T-cell (primary cell): ENCODE measurements at places on chromosomes 3 and 15.

DNA sequence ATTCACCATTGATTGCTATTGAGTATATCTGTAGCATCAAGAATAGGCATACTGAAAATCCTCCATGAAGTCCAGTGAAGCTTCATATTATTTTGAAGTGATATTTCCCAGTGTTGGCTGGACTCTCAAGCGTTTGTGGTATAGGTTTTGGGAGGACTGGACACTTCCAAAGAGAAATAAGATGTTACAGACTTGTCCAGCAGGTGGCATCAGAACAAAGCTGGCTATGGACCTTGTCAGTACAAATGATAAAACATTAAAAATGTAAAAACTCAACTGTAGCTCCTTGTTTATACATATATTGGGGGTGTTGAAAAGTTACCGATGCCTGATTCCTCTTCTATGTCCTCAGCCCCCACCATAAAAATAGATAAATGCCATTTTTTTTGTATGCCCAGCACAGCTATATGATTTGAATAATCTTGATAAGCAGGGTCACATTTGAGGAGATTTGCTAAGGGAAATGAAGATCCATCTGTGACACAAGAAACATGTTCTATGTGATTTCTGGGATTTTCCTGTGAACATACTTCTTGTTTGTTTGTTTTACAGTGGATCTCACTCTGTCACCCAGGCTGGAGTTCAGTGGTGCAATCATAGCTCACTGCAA is 54.5 kb upstream of the GOLGA6B start:
- H3K4me1 ChIP-seq, result no peaks in the 10 kb centered on the region
- no peaks in the 10 kb centered on the region for H3K36me3 ChIP-seq
- no peak overlapping the region for H3K27ac ChIP-seq
- no peaks in the 10 kb centered on the region for H3K27me3 ChIP-seq
- no peak for DNase-seq

DNA sequence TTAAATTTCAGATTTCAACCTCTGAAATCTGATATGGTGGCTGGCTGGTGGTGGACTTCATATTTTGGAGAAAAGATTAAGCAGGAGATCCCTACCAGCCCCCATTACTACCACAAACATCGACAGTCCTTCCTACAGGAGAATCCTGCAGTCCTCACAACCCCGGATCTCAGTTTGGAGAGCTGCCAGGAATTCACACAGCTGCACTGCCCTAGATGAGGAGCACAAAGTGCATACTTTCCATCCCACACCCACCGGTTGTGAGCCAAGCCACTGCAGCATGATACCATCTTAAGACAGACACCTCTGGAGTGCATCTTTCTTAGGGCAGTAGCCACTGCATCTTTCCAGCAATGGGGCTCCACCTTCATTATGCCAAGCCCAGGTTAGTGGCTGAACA is 185.5 kb upstream of the GPR149 start:
- no peak overlapping the region for H3K4me3 ChIP-seq
- H3K27me3 ChIP-seq, result no peaks in the 10 kb centered on the region
- no peak for DNase-seq
- H3K27ac ChIP-seq, result no peak overlapping the region

DNA sequence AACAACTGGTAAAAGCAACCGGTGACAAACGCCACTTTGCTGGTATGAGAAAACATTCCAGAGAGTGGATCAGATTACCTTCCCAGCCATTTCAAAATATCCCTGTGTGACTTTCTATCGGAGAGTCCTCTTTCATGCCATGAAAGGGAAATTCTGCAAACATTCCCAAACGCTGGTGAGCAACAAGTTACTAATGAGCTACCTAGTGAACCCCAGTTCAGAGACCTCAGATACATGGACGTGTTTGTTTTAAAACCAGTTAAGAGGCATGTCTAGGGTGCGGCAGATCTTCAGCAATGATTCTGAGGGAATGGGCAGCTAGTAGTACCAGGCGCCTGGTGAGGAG is 418.2 kb upstream of the NR2F2 start:
- no peaks in the 10 kb centered on the region for H3K4me1 ChIP-seq
- DNase-seq, result no peak
- no peak overlapping the region for H3K27ac ChIP-seq
- no peaks in the 10 kb centered on the region for H3K27me3 ChIP-seq
- no peak overlapping the region for H3K4me3 ChIP-seq

- DNase-seq, result no peak
- no peak overlapping the region for H3K4me3 ChIP-seq
- no peaks in the 10 kb centered on the region for H3K4me1 ChIP-seq
- no peaks in the 10 kb centered on the region for H3K27me3 ChIP-seq
- H3K36me3 ChIP-seq, result peaks cover 4% of the 10 kb centered on the region
- H3K27ac ChIP-seq, result no peak overlapping the region
Observed at GRCh38 chr15:35533130-35534110, 12.5 kb downstream of the DPH6 start.

GRCh38 chr3:10116138-10116460 is 624 bp downstream of the BRK1 start:
- peak overlapping the region; percentile 74 for H3K4me3 ChIP-seq
- no peak for DNase-seq
- peaks cover 13% of the 10 kb centered on the region for H3K4me1 ChIP-seq
- H3K36me3 ChIP-seq, result no peaks in the 10 kb centered on the region

DNA sequence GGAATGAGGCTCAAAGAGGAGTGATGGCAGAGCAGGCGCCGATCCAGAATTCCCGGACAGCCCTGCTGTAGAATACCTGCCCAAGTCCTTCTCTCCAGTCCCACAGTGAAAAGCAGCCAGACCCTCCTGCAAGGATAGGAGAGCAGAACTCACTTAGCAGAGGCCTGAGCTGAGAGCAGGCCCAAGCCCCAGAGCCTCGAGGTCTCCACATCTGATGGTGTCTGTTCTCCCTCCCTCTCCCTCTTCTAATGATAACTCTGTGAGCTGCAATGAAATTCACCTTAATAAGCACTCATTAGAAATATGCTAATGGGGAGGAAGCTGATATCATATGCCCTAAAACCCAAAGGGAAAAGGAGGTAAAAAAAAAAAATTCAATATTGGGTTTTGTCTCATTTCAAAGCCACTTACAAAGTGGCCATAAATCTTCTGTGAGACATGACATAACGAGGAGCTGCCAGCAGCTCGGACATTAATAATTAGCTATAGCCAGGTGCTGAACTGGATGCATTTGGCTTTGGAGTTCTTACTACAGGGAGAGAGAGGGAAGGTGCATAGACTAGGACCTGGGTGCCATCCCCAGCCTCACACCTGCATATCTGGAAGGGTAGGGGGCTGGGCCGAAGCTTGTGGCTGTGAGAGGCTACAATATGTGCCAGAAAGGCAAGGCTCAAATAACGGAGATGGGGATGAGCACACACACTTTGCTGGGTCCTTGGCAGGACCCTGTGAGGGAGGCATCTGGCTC is 108.4 kb downstream of the MEGF11 start:
- no peaks in the 10 kb centered on the region for H3K36me3 ChIP-seq
- no peaks in the 10 kb centered on the region for H3K27me3 ChIP-seq
- H3K4me3 ChIP-seq, result no peak overlapping the region

DNA sequence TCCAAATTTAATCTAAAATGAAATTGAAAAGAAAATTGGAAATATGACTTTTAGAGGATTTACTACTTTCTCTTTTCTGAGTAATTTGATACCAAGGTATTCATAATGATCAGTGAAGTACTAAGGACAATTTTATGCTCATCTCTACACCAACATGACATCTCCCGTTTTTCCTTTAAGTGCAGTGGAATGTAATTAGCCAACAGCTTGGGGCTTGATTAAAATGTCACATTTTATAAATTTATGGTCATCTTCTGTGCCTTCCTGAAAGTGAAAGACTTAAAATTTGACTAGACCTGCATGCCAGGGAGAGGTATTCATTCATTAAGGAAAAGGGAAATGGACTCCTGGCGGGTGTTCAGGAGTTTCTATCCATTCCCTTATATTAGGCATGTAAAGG is 228.2 kb upstream of the CNTN3 start:
- H3K27me3 ChIP-seq, result no peaks in the 10 kb centered on the region
- no peaks in the 10 kb centered on the region for H3K4me1 ChIP-seq
- no peak for DNase-seq
- H3K36me3 ChIP-seq, result no peaks in the 10 kb centered on the region
- no peak overlapping the region for H3K4me3 ChIP-seq

- H3K27me3 ChIP-seq, result no peaks in the 10 kb centered on the region
- H3K4me1 ChIP-seq, result no peaks in the 10 kb centered on the region
- no peaks in the 10 kb centered on the region for H3K36me3 ChIP-seq
- no peak for DNase-seq
- H3K27ac ChIP-seq, result no peak overlapping the region
- no peak overlapping the region for H3K4me3 ChIP-seq
Observed at GRCh38 chr3:56939834-56940233, 120.6 kb upstream of the SPATA12 start.

GRCh38 chr15:70762469-70763119 is 764 bp downstream of the UACA start:
- no peaks in the 10 kb centered on the region for H3K36me3 ChIP-seq
- H3K4me3 ChIP-seq, result peak overlapping the region; percentile 48
- peaks cover 30% of the 10 kb centered on the region for H3K27me3 ChIP-seq
- H3K4me1 ChIP-seq, result peaks cover 17% of the 10 kb centered on the region

DNA sequence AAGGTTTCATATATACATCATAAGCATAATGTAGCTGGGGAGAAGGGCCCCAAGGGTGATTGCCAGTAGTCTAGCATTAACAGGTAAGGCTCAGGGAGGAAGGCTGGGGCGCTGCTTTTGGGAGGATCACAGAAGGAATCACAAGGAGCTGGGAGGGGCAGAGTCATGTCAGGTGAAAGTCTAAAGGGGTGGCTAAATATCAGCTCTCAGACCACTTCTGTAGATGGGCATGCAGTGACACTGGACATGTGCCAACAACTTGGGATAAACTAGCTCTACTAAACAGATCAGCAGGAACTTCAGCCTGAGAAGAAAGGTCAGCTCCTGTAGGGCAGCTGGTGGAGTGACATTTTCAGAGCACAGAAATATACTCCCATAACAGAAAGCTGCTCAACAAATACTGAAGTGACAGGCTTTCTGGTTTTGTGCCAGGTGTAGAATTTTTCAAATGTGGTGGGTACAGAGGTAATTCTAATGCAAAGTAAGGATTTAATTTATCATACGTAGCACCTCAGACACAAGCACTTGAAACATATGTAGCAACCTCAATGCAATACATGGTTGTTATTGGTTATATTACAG is 79.4 kb downstream of the PEX5L start:
- H3K27ac ChIP-seq, result no peak overlapping the region
- no peaks in the 10 kb centered on the region for H3K27me3 ChIP-seq
- H3K4me1 ChIP-seq, result no peaks in the 10 kb centered on the region

- H3K27ac ChIP-seq, result no peak overlapping the region
- H3K36me3 ChIP-seq, result no peaks in the 10 kb centered on the region
- DNase-seq, result no peak
- H3K4me1 ChIP-seq, result no peaks in the 10 kb centered on the region
- H3K4me3 ChIP-seq, result no peak overlapping the region
Observed at GRCh38 chr3:31077021-31077601, 182.7 kb upstream of the GADL1 start.

DNA sequence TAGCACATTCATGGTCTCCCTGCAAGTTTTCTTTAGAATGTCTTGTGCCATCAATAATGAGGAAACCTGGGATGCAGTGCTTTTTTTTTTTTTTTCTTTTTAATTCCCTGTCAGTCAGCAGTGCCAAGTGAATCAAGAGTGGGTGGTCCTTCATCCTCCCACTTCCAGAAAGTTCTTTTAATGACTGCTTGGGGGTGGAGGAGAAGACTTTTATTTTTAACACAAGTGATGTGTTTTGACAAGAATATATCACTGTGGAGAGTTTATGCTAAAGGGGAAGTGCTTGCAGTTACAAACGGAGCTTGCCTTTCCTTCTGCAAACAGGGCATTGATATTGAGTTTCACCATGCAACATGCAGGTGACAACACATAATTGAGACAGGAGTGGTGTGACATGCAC is 69.7 kb downstream of the CACNA2D3 start:
- no peaks in the 10 kb centered on the region for H3K36me3 ChIP-seq
- H3K27me3 ChIP-seq, result no peaks in the 10 kb centered on the region
- no peak overlapping the region for H3K27ac ChIP-seq
- H3K4me3 ChIP-seq, result no peak overlapping the region
- DNase-seq, result no peak

DNA sequence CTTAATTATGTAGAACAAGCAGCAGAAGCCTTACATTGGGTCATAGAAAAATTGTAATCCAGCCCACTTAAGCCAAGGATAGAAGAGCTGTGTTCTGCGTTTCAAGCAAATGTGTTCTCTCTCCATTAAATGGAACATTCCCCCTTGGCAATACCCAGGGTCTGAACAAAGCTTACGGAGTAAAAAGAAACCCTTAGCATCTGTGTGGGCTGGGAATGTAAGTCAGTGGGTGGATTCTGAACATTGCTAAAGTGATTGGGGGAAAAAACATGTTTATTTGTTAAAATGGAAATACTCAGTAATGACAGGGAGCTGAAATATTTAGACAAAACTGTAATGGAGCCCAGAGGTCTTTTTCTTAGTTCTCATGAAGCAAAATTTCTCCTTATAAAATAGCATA is 147.4 kb downstream of the DUT start:
- no peaks in the 10 kb centered on the region for H3K4me1 ChIP-seq
- H3K27me3 ChIP-seq, result no peaks in the 10 kb centered on the region
- DNase-seq, result no peak
- no peak overlapping the region for H3K4me3 ChIP-seq
- no peak overlapping the region for H3K27ac ChIP-seq
- no peaks in the 10 kb centered on the region for H3K36me3 ChIP-seq

GRCh38 chr3:29281344-29282241 is 722 bp downstream of the RBMS3 start:
- peak overlapping the region; percentile 75 for H3K4me3 ChIP-seq
- no peaks in the 10 kb centered on the region for H3K36me3 ChIP-seq
- DNase-seq, result no peak
- no peak overlapping the region for H3K27ac ChIP-seq

- peaks cover 28% of the 10 kb centered on the region for H3K4me1 ChIP-seq
- H3K36me3 ChIP-seq, result no peaks in the 10 kb centered on the region
- no peak for DNase-seq
- H3K27me3 ChIP-seq, result peaks cover 34% of the 10 kb centered on the region
Observed at GRCh38 chr15:43516185-43516584, 1.2 kb upstream of the MAP1A start.

DNA sequence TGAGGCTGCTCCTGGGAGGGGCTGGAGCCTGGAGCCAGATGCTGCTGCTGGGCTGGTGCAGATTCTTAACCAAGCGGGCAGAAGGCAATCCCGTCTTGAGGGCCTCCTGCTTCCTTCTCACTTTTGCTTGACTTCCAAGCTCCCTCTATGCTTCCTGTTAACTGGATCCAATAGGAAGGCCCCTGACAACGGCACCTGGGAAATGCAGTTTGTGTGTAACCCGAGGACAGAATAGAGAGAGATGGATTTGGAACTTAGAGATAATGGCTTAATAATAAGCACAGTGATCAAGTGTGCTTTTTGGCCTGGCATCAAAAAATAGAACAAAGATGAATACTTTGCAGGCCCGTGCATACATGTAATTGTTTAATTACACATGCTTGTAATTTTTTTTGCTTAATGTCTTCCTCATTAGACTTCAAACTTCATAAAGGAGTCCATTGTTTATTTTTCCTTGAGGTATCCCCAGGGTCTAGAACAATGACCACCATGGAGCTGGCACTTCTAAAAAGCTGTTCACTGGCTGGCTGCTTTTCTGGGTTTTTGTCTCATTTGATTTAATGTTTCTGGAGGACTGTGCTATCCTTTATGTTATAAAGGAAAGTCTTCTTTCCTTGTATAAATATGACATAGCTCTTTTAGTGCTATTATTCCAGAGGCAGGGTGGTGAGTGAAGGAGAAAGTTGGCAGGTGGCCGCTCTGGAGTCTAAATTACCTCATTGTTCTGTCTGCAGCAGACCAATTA is 63.3 kb upstream of the MITF start:
- H3K27me3 ChIP-seq, result no peaks in the 10 kb centered on the region
- H3K4me3 ChIP-seq, result no peak overlapping the region
- no peaks in the 10 kb centered on the region for H3K36me3 ChIP-seq
- no peaks in the 10 kb centered on the region for H3K4me1 ChIP-seq

- no peaks in the 10 kb centered on the region for H3K27me3 ChIP-seq
- peaks cover 7% of the 10 kb centered on the region for H3K4me1 ChIP-seq
- H3K4me3 ChIP-seq, result no peak overlapping the region
- DNase-seq, result no peak
- H3K27ac ChIP-seq, result no peak overlapping the region
- H3K36me3 ChIP-seq, result no peaks in the 10 kb centered on the region
Observed at GRCh38 chr3:35651851-35652250, 12.5 kb downstream of the ARPP21 start.
